Activated CD4-positive, CD25-positive, alpha-beta regulatory T cell treated with anti-CD3 and anti-CD28 coated beads, Interleukin-2, amount 50 U/mL, for 16 hours (primary cell): ENCODE measurements at places on chromosomes 11 and 22.
A peak's percentile ranks its signal among the peaks of the same experiment; 100 is the strongest.

GRCh38 chr11:62238151-62238550 lies 3.9 kb upstream of the SCGB1D2 start:
- DNase-seq = no peak

DNA sequence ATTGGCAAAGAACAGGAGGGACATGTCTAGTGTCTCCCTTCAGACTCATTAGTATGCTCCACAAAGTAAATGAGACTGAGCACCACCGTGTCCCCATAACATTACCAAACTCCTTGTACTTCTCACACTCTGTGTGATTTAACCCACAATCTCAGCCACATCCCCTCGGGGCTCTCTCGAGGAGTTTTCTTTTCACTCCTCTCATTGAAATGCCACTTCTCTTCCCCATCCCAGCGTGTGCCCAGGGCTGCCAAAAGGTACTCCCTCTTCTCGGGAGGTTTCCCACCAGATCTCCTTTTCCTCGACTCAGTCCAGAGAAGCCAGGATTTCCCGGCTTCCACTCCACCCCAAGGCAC lies 1.1 kb downstream of the RBFOX2 start:
- DNase-seq = no peak

DNA sequence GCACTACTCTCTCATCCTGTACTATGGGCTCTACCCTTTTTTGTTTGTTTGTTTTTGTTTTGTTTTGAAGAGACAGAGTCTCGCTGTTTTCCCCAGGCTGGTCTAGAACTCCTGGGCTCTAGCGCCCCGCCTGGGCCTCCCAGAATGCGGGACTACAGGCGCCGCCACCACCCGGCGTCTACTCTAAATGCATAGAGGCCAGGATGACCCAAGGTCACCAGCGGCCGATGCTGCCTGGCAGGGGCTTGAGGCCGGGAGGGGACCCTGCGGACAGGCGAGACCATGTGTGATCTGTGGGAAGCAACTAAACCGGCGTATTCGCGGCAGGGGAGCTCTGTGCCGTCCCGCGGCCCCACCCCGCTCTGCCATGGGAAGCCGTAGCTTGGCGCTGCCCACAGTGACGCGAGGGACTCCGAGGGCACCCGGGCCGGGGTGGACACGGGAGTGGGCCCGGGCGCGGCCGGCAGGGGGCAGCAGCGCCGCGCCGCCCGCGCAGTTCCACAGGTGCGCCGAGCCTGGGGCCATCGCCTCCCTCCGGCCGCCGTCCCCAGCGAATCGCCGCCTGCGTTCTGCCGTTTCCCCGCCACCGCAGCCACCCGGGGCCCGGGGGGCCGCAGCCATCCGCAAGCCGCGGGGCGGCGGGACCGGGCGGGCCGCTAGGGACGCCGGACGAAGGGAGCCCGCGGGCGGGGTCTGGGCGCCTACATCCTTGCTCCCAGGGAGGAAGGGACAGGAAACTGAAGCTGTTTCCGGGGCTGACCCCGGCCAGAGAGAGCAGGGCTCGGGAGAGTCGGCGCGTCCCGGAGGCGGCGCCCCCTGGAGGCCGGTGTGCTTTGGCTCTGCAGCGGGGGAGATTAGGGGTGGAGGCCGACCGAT lies 12.3 kb upstream of the HDHD5 start:
- DNase-seq = peak; percentile 41

DNA sequence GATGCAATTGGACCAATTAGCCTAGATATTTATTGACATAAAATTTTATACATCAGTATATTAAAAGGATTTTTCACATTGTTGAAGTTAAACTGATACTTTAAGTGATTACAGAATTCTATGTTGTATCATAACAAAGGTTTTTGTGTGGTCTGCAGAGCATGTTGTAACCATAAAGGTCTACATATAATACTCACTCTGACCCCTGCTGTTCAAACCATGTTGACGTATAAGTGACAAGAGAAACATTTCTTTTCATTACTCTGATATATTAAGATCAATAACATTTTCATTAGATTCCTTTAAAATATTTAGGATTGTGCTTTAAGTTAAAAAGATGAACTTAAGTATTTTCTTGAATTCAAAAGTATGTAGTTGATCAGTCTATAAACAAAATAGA lies 63.9 kb downstream of the GAS2 start:
- DNase-seq = no peak

DNA sequence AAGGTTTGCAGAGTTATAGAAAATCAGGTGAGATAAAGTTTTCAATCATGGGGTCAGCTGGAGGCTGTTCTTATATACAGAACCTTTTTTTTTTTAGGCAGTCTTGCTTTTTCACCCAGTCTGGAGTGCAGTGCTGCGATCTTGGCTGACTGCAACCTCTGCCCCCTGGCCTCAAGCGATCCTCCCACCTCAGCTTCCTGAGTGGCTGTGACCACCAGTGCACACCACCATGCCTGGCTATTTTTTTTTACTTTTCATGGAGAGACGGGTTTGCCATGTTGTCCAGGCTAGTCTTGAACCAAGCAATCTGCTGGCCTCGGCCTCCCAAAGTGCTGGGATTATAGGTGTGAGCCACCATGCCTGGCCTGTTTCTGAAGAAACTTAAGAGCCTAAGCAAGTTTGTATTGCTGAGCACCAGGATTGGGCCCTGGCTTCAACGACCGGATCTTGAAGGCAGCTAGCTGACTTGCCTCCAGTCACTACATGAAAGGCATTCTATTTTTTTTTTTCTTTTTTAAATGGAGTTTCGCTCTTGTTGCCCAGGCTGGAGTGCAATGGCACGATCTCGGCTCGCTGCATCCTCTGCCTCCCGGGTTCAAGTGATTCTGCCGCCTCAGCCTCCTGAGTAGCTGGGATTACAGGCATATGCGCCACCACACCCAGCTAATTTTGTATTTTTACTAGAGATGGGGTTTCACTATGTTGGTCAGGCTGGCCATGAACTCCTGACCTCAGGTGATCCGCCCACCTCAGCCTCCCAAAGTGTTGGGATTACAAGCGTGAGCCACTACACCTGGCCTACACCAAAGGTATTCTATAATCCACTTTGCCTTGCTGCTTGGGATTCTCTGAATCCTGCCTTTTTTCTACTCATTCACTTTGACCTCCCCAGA lies 7.6 kb downstream of the XBP1 start:
- DNase-seq = no peak

GRCh38 chr11:1747753-1748635 lies 2.4 kb downstream of the IFITM10 start:
- no peak for DNase-seq

GRCh38 chr22:49152939-49153770 lies 674.5 kb downstream of the BRD1 start:
- no peak for DNase-seq

GRCh38 chr11:75388386-75389275 lies 10.7 kb upstream of the RPS3 start:
- peak; percentile 52 for DNase-seq

GRCh38 chr11:96155627-96156378 lies 187.2 kb downstream of the MAML2 start:
- DNase-seq = peak; percentile 8

- no peak for DNase-seq
Observed at GRCh38 chr11:87432022-87432421, 394.3 kb downstream of the TMEM135 start.

DNA sequence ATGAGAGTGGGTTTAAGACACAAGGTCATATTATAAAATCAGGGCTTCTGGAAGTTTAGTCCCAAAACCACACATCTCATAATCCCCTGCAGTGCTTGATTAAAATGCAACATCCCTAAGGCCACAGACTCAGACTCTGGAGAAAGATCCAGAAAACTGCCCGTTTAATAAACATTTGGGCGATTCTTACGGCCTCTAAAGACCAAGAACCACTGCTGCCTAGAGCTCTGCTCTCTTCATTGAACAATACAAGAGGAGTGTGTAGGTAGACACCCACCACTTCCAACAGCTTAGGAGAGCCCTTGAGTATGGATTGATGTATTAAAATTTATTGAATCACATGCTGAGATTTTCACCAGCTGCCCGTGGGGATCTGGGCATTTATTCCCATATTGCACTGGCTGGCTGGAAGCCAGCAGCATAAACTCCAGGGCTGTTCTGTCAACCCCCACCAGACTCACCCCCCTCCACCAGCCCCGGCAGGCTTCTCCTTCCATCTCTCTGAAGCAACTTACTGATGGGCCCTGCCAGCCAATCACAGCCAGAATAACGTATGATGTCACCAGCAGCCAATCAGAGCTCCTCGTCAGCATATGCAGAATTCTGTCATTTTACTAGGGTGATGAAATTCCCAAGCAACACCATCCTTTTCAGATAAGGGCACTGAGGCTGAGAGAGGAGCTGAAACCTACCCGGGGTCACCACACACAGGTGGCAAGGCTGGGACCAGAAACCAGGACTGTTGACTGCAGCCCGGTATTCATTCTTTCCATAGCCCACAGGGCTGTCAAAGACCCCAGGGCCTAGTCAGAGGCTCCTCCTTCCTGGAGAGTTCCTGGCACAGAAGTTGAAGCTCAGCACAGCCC lies 749 bp upstream of the BEST1 start:
- no peak for DNase-seq

DNA sequence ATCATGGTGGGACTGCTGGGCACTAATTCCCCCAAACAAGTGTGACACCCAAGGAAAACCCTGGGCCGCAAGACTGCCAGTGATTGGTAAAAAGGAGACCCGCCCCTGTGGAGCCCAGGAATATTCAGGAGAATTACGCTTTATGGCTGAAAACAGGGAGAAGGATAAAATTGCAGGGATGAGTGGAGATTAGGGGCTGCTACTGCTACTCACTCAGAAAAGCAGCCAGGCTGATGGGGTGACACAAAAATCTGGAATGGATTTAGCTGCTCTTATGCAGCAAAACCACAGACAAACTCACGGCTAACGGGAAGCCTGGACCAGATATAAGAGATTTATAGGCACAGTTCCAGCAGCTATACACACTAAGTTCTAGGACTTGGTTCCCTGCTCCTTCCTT lies 4.4 kb upstream of the FBXO3 start:
- no peak for DNase-seq

DNA sequence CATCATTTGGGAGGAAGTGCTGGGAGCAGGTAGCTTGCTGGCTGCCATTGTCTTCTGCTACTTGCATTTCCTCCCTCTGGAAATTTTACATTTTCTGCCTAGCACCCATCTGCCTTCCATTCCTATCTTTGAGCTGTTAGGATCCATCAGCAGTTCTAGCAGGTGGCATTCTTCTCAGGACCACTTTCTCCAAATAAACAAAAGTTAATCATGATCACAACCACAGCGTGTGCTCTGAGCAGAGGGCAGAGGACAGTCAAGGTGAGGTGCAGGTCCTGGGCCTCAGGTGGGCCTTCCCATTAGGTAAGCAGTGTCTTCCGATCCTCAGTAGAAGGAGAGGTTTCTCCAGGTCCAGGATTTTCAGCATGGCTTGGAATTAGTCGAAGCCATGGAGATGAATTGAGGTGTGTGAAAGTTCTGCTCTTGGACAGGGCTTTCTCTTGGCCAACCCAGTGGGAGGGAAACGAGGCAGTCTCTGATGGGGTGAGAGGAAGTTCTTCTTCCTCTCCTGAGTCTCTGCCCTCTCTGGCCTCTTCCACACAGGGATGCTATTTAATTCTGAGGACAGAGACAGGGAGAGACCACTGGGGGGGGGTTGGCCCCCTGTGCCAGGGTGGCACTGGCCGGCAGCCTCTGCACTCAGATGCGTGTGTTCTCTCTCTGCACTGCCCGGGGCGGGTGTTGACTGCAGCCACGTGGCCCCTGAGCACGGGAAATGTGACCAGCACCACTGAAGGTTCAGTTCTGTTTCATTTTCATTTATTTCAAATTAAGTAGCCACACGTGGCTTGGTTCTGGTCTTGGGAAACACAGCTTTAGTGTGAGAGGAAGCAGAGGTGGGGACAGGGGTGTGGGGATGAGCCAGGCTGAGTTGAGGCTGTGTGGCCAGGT lies 170.8 kb downstream of the TBC1D22A start:
- DNase-seq = no peak
